ENCODE measurements at places on chromosomes 7 and 10. TPM values are rescaled to one million over a fixed set of nuclear protein-coding genes. Genes with fewer than 3 reads are reported as not detected.

Gene AKR1C4
- not detected for total RNA-seq

Gene IL6
- not detected for total RNA-seq

Gene NEUROD6
- total RNA-seq, result 0.21 TPM

Gene MYL10
- total RNA-seq, result 20.9 TPM

Gene GNGT1
- not detected for total RNA-seq

Gene BTBD16
- total RNA-seq, result 0.41 TPM

- no peak for DNase-seq
Observed at GRCh38 chr7:45031829-45032228, 31.8 kb downstream of the CCM2 start.

DNA sequence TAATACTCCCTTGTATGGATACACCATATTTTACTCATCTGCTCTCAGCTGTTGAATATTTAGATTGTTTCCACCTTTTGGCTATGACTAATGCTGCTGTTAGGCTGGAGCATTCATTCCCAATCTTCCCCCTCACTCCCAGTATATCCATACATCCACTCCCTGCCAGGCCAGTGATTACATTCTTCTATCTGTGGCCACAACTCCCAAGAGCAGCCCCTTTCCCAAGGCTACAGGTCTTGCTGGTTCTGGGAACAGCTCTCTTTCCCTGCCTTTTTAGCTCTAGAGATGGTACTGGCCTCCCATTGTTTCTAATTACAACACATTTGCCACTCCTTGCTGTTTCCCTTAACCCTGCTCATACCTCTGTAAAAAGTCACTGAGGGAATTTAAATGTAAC, 28.2 kb downstream of the SFR1 start:
- DNase-seq, result no peak

DNA sequence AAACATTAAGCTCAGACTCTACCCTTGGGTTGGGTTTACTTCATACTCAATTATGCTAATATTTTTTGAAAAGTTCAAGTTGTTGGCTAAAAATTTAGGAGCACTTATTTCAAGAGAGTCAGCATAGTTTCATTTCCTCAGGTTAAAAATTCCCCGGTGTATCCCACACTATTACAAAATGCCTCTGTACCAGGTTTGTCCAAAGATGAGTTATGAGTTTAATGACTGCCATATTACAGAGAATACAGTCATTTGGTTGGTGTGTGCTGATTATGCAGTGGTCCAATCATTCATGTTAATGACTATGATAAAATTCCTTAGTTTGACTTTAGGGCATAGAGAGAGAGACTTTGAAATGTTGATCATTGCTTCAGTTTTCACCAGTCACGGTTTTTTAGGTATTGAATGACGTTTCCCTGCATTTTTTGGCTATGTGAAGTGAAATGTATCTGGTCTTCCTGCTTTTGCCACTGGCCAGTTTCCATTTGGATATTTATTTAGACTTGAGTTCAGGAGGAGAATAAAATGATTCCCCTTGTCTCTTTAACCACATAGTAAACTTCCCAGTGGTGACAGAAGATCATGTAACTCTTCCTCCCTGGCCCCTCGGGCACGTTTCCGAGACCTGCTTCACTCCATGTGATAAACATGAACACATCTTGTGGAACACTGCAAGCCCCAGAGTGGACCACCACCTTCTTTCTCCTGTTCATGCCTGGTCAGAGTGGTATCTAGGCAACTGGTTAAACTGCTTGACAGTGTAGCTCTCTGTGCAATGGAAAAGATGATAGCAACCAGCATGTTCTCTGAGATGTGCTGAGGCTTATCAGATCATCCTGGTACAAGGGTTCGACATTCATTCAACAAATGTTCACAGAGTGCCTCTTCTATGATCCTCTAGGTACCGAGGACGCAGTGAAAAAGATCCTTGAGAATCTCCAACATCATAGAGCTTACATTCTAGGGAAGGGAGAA, 153.6 kb downstream of the CACNB2 start:
- DNase-seq, result no peak

DNA sequence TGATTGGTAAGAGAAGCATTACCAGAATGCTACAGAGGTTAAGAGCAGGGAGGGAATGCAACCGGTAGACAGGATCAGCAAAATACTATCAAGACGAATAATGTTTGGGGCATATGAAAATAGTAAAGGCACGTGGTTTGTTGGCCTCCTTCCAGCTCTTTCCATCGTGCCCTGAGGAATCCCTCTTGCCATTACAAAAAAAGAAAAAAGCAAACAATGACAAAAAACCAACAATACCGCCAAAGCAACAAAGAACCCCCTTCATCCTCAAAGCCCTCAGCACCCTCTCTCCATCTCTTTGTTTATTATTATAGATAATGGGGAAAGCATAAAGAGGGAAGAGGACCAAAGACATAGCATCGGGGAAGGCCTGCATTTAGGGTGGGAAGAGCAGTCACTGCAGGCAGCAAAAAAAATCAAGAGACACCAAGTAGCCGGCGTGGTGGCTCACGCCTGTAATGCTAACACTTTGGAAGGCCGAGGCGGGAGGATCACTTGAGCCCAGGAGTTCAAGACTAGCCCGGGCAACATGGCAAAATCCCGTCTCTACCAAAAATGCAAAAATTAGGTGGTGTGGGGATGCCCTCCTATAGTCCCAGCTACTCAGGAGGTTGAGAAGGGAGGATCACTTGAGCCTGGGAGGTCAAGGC, 78.0 kb downstream of the HIP1 start:
- no peak for DNase-seq

- DNase-seq, result no peak
Observed at GRCh38 chr7:97126483-97127171, 9.1 kb downstream of the SDHAF3 start.

GRCh38 chr10:107427016-107427415, 262.5 kb upstream of the SORCS1 start:
- no peak for DNase-seq

GRCh38 chr7:121604627-121605316, 208.7 kb upstream of the FAM3C start:
- DNase-seq, result no peak
